ENCODE measurements at places on chromosomes 1 and 21.

- DNase-seq: no peak
Observed at GRCh38 chr1:116777831-116778830, 23.9 kb downstream of the CD2 start.

DNA sequence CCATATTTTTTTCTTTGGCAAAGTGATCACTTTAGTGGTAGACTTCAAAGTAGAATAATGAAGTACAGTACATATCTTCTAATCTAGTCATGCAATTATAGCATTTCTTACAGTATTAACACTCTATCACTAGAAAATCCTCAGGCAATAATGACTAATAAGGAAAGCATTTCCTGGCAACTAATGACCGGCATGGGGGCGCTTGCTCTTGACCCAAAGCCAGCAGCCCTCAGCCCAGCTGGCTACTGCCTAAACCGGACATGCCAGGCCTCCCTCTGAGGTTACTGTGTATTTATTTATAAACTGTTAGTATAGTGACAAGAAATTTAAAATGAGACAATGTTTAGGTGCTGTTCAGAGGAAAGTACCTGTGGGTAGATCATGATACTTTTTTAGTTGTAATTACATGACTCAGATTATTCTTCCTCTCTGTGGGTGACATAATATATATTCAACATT, 633.8 kb downstream of the PTPRC start:
- DNase-seq: no peak

DNA sequence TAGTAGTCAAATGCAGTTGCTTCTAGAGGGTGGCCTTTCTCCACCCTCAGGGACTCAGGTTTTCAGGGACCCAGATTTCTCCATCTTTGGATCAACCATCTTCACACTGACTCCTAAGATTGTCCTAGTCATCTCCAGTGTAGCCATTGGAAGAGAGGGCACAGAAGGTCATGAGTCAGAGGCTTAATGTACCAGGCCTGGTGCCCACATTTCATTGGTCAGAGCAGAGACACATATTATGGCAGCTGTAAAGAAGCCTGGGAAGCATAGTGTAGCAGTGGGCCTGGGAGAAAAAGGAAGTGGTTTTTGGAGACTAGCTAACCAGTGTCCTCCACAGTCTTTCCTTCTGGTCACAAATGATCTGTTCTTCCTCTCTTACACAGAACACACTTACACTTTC, 122.5 kb downstream of the GIPC2 start:
- DNase-seq: no peak

GRCh38 chr21:46483300-46484295, 24.9 kb downstream of the DIP2A start:
- DNase-seq: no peak

DNA sequence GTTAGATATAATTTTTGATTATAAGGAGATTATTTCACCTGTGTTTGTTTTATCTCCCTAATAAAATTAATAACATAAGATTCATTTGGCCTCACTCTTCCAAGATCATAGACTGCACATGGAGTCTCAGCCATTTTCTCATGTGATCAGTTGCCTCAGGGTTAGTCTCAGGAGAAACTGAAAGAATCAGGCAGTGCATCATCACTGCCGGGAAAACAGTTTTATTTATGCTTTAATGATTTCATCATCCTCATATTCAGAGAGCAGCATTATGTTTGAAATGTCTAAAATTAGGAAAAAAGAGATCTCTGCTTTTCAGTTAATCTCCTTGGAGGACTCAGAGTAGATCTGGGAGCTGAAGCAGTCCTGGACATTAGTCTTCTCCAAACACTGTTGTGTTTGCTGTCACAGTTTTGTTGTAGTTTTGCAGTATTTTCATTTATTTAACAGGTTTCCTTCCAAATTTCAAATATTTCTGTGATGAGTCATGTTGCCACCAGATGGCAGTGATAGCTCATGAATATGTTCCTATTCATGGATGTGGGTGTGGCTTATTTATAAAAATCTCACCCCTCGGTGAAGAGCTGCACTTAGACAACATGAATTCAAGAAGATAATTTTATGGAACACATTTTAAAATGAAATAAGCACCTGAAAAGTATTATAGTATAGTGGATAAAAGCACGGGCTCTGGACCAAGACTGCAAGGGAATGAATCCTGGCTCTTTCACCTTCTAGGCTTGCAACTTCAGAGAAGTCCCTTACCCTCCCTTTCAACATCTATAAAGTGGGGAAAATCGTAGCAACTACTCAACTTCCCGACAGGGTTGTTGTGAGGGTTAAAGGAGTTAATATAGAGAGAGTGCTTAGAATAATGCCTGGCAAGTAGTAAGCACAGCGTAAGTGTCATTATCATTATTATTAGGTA, 31.2 kb downstream of the CHD1L start:
- no peak for DNase-seq

GRCh38 chr1:195897076-195897475, 711.2 kb downstream of the KCNT2 start:
- no peak for DNase-seq

DNA sequence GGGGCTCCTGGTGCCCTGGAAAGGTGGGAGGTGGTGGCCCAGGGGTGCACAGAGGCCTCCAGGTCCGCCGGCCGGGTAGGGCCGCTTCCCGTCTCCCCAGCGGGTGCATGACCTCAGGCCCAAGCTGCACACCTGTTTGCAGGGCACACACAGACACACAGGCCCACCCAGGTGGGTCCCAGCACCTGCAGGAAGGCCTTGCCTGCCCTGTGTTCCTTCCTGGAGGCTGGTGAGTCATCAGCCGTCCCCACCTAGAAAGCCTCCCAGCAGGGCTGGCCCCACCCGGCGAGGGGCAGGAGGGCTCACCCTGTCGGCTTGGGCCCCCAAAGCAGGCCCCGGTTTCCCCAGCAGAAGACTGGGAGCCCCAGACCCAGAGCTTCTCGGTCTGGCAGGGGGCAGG, 23.6 kb upstream of the TTLL10 start:
- DNase-seq: no peak

- no peak for DNase-seq
Observed at GRCh38 chr1:207097871-207098324, 6.1 kb upstream of the C4BPA start.

GRCh38 chr1:27519331-27520258, 29.6 kb upstream of the WASF2 start:
- no peak for DNase-seq

GRCh38 chr1:94866164-94866807, 46.1 kb downstream of the SLC44A3 start:
- DNase-seq: no peak

GRCh38 chr1:29689372-29690030, 453.2 kb downstream of the PTPRU start:
- DNase-seq: no peak

GRCh38 chr1:229228522-229228921, 42.4 kb upstream of the RAB4A start:
- DNase-seq: no peak

GRCh38 chr1:108643492-108644335, 17.2 kb downstream of the HENMT1 start:
- peak; percentile 21 for DNase-seq

DNA sequence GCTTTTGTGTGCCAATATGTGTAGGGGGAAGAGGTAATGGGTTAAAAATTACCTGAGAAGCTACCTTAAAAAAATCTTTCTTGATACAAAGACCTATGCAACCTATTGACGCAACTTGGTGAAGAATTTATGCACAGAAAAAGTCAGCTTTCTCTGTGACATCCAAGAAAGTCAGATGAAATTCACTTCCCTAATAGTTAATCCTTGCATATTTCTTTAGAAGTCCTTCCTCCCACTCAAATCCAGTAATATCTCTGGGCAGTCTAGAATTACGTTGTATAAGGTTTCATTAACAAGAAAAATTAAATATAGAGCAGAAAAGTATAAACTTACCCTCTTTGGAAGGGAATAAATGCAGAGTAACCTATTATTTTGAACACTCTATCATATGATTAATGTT, 2.9 kb downstream of the UBAP2L start:
- no peak for DNase-seq

GRCh38 chr21:44054710-44055109, 42.6 kb downstream of the TRAPPC10 start:
- DNase-seq: no peak

- no peak for DNase-seq
Observed at GRCh38 chr21:25326181-25326580, 281.1 kb downstream of the MRPL39 start.

- DNase-seq: no peak
Observed at GRCh38 chr1:22275167-22275566, 132.3 kb upstream of the WNT4 start.

GRCh38 chr1:25899792-25900191, 6.4 kb downstream of the STMN1 start:
- no peak for DNase-seq

- DNase-seq: no peak
Observed at GRCh38 chr1:109293026-109293425, 10.1 kb upstream of the PSRC1 start.

GRCh38 chr1:246335151-246335550, 171.9 kb downstream of the SMYD3 start:
- DNase-seq: no peak

GRCh38 chr1:68376441-68376840, 73.3 kb downstream of the RPE65 start:
- no peak for DNase-seq

GRCh38 chr1:46529031-46529630, 22.3 kb downstream of the KNCN start:
- DNase-seq: no peak
